ENCODE measurements at places on chromosomes 1 and 21.

DNA sequence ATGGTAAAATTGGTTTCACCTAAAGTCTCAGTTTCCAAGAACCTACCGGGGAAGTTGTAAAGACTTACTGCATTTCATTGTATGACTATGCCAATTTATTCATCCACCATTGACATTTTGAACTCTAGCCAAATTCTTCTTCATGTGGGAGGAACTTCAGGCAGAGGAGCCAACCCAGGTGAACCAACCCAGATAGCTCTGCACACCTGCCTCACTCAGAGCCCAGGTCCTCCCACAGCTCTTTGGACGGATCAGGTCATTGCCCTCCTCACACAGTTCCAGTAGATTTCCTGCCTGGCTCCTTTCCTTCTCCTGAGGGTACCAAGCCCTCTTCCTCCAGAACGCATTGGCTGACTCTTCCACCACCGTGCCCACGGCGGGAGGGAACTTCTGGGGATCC lies 121.7 kb downstream of the DTL start:
- DNase-seq: no peak

DNA sequence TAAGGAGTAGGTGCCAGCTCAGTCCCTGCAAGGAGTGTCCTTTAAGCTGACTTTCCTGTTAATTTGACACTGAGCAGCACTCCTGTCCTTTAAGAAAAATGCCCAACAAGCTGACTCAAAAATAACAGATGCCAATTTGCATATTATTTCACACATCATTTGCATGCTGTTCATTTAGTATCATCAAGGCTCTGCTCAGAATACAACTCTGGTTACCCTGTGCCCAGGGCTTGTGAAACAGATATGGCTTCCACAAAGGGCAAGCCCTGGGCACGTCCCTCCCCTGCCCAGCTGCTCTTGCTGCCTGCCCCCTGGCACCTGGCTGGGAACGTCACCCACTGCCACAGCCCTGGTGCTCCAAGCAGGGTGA lies 10.3 kb downstream of the KCNN3 start:
- no peak for DNase-seq

- no peak for DNase-seq
Measured at GRCh38 chr1:19010995-19011844, 54.7 kb upstream of the IFFO2 start.

- DNase-seq: no peak
Measured at GRCh38 chr1:192867180-192867579, 58.3 kb downstream of the RGS2 start.

DNA sequence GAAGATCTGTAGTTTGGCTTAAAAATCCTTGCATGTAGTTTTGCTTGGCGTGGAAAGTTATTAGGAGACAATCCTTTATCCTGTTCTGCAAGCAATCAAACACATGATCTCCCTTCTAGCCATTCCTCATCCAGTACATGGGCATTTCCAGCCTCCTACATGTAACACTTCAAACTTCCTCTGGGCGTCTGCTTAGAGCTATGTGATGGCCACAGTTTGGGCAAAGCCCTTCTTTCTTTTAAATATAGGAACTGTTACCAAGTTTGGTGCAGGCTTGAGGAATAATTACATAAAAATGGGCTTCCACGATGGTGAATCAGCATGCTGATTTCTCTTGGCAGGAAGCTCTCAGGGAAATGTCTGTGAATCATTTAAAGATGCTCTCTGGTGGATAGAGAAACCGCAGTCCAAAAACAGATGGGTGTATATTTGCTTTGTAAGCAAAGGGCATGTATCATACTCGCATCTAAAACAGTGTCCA lies 176.9 kb upstream of the FMN2 start:
- no peak for DNase-seq

DNA sequence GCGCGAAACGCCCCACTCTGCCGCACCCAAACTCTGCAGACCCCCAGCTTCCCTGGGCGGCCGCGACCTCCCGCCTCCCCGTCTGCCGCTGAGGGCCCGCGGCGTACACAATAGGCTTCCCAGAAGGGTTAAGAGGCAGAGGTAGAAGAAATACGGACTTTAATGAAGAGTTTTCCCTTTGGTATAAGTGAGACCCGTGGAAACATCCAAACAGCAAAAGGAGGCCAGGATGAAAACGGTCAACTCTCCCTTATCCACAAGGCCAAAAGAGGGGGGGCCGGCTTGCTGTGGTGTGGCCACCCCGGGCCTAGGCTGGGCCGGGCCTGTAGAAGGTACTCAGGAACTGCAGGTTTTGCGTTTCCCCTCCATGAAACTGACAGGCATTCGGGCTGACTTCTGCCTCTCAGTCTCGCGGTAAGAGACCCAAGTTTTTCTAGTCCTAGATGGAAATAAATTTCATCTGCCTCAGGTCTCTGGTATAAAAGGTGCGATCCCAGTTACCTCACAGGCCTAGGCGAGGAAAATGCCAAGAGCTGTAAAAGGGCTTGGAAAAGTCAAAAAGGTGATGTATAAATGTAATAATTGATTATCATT lies 671 bp upstream of the PYGO2 start:
- no peak for DNase-seq

GRCh38 chr1:34865981-34866761 lies 6.6 kb upstream of the SMIM12 start:
- DNase-seq: peak; percentile 62

- no peak for DNase-seq
Measured at GRCh38 chr21:17527240-17527639, 14.4 kb downstream of the CXADR start.

GRCh38 chr1:44605914-44606615 lies 68.2 kb downstream of the TMEM53 start:
- no peak for DNase-seq

DNA sequence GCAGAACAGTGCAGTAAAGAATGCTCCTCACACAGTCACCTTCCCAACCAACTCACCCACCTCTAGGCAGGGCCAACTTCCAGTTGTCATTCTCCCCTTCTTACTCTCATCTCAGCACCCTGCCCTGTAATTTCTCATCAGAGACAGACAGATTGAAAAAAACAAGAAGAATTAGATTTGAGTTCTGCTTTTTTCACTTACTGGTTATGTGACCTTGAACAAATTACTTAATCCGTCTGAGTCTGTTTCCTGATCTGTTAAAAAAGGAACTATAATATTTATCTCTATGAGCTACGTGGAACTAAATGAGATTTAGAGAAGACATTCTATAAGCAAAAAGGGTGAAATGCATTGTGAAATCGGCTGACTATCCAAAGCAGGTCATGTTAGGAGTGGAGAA lies 330.3 kb downstream of the ZNF326 start:
- DNase-seq: no peak

GRCh38 chr1:151945725-151946722 lies 36.7 kb upstream of the THEM4 start:
- no peak for DNase-seq

DNA sequence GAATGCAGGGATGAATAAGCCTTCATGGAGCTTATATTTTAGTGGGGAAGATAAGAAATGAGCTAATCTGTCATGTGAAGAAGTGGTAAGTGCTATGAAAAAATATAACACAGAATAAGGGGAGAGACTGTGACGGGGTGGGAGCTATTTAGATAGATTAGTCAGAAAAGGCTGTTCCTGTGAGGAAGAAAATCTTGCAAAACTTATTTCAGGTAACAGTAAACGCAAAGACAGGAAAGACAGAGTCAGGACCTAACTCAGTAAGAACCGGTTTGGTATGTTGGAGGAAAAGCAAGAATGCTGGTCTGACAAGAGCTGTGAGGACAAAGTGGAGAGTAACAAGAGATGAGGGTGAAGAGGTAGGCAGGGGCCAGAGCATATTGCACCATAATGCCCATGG lies 22.0 kb downstream of the GNAI3 start:
- no peak for DNase-seq

GRCh38 chr1:228989992-228990827 lies 254.9 kb downstream of the RHOU start:
- peak; percentile 57 for DNase-seq

GRCh38 chr1:53071167-53071865 lies 9.3 kb downstream of the PODN start:
- no peak for DNase-seq

- DNase-seq: no peak
Measured at GRCh38 chr1:77459881-77460280, 178.1 kb downstream of the AK5 start.

GRCh38 chr1:162376691-162377090 lies at the start of gene SPATA46:
TSS of gene SPATA46 (minus strand) at chr1:162376854. CDS start at chr1:162376790, 64 bp downstream.
- DNase-seq: no peak

DNA sequence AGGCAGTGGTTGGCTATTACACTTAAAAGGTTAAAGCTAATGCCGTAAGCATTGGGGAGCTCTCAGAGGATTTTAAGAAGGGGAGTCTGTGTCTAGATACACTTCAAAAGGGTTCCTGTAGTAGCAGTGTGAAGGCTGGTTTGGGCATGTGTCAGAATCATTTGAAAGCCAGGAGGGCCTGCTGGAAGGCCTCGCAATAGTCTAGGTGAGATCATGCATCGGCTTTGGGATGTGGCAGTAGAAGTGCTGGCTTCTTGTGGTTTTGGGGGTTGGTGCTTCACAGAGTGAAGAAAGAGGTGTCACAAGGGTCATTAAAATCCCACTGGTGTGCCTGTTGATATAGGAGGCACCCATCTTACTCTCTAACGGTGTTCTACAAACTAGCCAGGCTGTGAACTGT lies 85.7 kb downstream of the ST6GALNAC3 start:
- no peak for DNase-seq

- no peak for DNase-seq
Measured at GRCh38 chr1:18661404-18662285, 31.0 kb downstream of the PAX7 start.

DNA sequence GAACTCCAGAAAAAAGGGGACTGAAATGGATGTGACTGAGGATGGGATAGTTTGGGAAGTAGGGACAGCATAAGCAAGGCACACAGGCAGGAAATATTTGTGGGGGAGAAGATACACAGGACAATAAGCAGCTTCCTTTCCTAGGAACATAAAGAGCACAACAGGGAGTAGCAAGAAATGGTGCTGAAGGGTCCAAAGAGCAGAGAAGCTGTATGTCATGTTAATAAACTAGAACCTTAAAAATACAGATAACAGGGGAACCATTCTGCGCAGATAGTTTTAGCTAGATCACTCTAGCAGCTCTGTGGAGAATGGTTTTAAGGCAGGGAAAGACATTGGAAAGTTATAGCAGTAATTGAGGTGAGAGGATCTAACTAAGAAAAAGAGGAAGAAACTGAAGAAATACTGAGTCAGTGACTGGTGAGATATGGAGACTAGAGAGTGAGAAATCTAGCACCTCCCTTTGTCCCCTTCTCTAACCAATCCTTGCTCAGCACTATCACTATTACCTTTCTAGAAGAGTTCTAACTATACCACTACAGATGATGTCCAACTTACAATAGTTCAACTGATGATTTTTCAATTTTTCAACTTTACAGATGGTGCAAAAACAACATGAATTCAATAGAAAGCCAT lies 95.0 kb downstream of the CDC42BPA start:
- no peak for DNase-seq

DNA sequence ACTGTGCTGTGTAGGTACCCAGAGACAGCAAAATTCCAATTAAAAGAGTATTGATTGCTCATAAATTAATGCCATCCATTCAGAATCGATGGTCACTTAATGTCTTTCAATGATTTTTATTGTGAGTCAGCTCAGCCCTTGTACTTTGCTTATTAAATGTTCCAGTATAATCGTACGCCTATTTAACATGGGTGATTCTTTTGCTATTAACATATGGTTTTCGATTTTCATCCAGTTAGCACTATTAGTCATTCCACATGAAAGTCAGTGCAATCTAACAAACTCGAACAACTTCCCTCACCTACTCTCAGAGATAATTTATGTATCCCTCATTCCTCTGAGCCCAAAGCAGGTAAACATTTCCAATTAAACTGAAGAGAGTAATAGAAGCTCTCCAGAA lies 109.6 kb upstream of the APP start:
- no peak for DNase-seq

All from left renal cortex interstitium (tissue), 4 donors.